ENCODE measurements at places on chromosomes 3 and 15. TPM values are rescaled to one million over a fixed set of nuclear protein-coding genes. Genes with fewer than 3 reads are reported as not detected.
A peak's percentile ranks its signal among the peaks of the same experiment; 100 is the strongest.

DNA sequence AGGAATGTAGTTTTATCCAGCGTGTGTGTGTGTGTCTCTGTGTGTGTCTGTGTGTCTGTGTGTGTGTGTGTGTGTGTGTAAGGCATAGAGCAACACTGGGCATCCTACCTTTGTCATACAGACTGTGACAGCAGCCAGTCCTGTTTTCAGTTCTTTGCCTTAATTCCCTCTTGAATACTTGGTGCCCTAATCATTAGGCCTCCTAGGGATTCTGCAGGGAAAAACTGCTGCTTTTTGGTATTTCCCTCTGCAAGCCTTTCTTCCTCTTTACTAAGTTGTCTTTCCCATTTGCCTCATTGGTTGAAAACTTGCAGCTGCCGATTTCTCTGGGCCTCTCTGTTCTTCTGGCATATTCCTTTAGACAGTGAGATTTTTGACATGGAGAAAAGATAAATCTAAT is 9.2 kb downstream of the SLC25A36 start:
- no peak for DNase-seq

GRCh38 chr3:72092778-72093177 is 307.8 kb upstream of the PROK2 start:
- no peak for DNase-seq

Gene SHF
- total RNA-seq: 4.2 TPM

Gene TBCCD1
- total RNA-seq: 7.8 TPM

DNA sequence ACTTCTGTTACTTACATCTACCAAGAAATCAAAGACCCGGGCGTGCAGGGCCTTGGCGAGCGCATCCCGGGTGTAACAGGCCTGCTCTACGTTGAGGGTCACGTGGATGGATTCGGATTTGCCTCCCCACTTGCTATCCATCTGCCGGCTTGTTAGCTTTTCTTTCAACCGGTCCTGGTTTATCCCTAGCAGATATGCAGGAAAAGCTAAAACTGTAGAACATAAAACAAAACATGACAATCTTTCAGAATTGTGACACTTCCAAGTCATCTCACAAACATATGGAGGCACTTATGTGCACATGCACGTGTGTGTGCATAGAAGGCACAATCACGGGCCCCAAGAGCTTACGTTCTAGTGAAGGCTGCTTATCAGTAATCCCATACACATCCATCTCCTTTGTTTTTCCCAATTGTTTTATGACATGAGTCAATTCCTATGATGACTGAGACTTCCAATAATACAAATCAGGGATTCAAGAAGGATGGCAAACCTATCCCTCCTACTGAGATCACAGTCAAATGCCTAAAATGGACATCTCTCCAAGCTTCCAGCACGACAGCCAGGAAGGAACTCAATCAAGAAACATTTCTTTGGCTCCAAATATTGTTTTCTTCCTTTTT is 11.3 kb downstream of the LDHAL6B start:
- no peak for DNase-seq

- DNase-seq: no peak
Measured at GRCh38 chr3:171442184-171442583, 18.0 kb downstream of the TNIK start.

Gene COLQ
- total RNA-seq: 41.7 TPM

DNA sequence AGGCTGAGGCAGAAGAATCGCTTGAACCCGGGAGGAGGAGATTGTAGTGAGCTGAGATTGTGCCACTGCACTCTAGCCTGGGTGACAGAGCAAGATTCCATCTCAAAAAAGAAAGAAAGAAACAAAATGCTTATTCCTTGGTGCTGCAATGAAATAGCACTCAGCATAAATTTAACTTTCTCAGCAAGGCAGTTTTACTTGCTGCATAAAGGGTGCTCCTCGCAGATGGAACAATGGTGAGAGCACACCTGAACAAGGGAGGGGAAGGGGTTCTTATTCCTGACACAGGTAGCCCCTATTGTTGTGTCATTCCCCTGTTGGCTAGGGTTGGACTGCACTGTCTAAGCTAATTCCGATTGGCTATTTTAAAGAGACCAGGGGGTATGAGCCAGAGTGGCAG is 17.1 kb downstream of the PAK2 start:
- no peak for DNase-seq

Gene TMEM207
- not detected for total RNA-seq

DNA sequence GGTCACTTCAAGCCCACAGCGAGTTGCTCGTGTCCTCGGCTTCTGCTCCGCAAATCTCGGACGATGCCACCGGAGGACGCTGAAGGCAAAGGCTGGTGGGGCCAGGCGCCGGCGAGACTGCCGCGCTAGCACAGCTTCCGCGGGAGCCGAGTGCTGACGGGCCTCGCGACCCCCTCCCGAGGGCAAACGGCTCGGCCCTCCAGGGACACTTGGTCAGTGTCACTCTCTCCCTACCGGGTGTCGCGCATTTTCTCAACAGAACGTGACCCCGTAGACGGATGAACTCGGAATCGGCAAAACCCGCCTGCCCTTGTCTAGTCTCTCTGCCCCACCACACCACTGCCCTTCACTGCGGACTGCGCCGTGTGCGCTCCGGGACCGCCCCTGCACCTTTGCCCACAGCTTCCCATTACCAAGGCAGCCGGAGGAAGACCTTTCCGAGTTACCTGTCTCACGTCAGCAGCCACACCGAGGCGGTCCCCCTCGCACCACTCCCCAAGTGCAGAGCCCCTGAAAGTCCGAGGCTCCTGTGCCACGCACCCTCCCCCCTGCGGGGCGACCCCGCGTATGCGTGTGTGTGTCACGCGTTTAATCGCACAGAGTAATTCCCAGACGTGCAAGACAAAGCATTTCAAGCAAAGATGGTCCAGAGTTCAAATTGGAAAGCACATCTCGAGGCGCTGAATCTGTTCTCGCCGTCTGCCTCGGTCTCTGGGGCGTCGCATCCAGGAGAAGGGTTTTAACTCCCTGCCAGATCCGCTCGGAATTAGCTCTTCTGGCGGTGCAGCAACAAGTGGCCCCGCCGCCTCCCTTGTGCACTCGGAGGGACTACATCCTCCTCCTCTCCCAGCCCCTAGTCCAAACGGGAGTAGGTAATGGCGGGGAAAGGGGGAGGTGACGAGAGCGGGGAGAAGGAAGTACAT is 245.0 kb upstream of the TOPAZ1 start:
- no peak for DNase-seq

DNA sequence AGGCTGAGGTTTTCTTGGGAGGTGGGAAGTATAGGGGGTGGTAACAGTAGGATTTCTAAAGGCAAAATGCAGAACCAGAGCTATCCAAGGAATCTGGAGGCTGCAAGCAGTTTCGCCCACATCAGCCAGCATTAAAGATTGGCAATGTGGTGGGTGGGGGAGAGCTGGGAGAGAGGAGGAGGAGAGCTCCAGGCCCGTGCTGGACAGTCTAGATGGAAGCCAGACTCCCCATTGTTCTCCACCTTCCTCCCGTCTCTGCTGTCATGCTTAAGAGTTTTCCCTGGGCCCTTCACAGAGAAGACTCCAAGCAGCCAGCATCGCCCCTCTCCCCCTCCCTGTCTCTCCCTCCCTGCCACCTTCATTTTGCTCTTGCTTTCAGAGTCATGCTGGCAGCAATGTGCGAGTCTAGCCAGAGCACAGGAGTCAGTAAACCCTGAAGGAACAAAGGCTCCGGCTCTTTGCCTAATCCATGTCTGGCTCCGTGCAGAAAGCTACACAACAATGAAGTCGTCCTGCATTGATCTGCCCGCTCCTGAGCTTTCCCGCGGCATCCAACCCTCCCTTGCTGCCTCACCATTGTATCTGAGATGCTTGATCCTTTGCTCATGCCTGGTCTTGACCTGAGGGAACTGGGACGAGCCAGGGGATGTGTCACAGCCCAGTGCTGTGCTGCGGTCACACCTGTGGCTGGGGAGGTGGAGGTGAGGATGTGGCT is 282.9 kb downstream of the NTRK3 start:
- no peak for DNase-seq

DNA sequence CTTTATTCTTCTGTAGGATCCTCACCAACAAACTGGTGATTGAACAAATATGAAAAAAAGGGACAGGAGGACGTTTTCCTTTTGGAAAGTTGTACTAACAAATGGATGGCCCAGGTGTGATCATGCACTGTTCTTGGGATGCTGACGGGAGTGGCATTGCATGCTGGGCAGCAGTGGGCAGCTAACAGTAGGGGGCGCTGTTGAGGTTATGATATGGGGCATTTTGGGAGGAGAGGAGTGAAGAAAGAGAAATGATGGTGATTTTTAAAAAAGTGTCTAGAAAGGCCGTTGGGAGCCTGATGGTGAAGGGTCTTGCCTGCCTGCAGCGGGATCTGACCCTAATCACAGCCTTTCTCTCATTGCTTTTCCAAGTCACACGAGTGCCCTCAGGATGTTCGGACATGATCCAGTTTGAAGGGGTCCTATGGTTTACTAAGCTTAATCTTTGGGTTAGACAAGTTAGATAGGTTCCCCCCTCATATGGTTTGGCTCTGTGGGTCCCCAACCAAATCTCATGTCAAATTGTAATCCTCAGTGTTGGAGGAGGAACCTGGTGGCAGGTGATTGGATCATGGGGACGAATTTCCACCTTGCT is 46.2 kb upstream of the PRTG start:
- DNase-seq: no peak

GRCh38 chr3:126153695-126154360 is 26.6 kb downstream of the ALDH1L1 start:
- DNase-seq: no peak

DNA sequence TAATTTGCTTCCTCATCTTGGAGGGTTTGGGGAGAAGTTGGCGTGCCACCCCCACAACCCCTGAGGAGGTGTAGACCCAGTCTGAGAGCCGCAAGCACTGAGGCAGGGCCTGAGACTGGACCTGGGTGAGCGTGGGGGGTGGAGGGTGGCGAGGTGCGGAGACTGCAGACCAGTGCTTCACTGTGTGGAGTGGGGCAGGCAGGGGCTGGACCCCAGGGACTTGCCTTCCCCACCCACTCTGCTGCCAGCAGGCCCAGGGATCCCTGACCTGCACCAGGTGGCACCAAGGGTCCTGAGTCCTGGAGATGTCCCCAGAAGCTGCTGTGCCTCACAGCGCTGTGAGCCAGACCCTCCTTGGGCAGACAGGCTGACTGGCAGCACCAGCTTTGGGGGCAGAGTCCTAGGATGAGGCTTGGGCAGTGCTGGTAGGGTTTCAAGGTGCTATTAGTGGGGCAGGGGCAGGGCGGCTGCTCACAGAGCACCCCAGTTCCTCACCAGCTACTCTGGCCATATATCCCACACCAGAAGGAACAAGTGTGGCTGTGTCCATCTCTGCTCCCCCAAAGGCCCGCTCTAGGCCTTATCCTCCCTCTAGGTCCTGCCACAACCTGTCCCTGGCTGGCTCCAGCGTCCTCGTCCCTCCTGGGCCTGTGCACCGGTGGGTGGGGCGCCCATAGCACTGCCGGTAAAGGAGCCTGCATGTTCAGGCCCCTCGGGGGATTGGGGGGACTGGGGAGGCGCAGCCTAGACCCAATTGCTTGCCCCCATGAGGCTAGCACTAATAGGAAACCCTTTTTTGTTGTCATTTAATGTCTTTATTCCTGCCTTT is 11.8 kb downstream of the ZBTB47 start:
- peak; percentile 70 for DNase-seq

GRCh38 chr3:50256978-50257890 is 11.7 kb upstream of the SEMA3B start:
- DNase-seq: no peak

GRCh38 chr15:64288999-64289398 is 67.0 kb downstream of the CSNK1G1 start:
- DNase-seq: no peak

- no peak for DNase-seq
Measured at GRCh38 chr15:34625007-34625406, 41.6 kb upstream of the GOLGA8B start.

- DNase-seq: no peak
Measured at GRCh38 chr3:37135561-37135960, 38.8 kb downstream of the LRRFIP2 start.

DNA sequence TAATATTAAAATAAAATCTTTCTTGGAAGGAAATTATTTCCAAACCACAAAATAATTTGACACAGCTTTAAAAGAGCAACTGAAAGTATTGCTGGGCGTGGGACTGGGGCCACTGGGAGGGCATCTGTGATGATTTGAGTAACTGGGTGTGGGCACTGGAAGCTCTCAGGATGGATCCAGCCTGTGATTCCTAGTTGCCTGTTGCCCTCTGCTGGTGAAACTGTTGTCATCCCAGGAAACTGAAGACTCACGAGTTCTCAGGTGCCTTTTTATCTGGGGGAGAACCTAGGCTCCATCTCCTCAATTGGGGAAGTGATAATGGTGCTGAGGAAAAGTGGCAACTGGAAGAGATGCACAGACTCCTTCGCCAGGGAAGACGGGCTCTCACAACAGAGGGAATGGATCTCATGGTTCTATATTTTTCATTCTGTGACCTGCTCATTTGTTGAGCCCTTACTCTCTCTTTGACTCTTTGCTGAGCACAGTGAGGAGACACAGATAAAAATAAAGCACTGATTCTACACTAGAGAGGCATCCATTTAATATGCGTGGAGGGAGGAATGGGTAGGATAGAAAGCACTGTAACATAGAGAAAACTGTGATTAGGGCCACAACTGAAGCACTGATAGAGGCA is 61.6 kb downstream of the TPRG1 start:
- no peak for DNase-seq

Gene MYEF2
- total RNA-seq: 25.5 TPM

Gene SPATA12
- not detected for total RNA-seq

GRCh38 chr15:63971427-63971805 is 74.9 kb downstream of the DAPK2 start:
- no peak for DNase-seq

Gene CCR8
- not detected for total RNA-seq
